ENCODE measurements at places on chromosomes 2 and 18.

GRCh38 chr2:61775956-61776570 is 77.8 kb downstream of the FAM161A start:
- DNase-seq: no peak

DNA sequence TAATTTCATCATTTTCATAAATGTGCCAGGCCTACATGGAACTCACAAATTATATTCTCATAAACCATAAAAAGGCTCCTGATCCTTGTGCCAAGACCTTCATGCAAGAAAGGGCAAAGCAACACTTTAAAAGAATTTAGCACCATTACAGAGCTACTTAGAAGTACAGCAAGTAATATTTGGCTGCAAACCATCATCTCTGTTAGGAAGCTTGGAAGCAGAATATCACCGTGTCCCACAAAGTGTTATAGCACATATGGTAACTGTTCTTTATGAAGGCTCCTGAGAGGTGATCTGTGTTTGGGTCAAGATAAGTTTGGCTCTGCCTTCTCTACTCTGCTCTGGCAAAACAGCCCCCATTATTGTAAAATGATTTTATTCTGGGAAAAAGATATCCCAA is 59.7 kb upstream of the KCNJ3 start:
- no peak for DNase-seq

DNA sequence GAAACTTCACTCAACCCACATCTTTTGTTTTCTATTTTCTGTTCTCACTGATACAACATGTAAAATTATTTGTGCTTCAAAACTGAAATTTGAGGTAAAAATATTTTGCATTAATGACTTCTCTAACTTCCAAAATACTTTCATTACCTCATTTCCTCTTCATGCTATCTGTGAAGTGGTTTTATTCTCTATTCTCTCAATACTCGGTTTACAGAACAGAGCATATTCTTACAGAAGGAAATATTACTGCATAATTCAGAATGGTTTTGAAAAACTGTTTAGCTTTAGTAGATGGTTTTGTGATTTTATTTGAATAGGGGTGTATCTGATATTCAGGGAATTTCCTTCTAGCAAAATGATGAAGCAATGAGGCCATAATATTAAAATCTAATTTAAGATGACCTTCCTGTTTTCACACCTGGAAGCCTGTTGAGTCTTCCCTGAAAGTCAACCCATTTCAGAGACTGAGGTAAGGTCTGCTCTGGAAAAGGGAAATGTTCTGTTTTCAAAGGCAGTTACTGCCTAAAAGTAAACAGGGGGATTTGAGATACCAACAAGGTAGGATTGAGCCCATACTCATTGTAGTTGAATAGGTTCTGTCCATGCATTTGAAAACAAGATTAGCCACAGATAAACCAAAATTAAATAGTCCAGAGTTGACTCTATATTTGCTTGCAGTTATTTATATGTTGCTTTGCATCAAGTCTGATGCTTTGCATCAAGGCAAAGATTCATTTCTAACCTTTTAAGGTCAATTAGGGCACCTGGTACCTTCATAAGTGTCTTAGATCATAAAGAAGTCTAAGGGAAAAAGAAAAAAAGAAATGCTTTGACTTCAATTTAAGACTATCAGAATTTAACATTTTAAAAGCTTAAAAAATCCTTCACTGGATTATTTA is 50.8 kb upstream of the PEX13 start:
- DNase-seq: no peak

- no peak for DNase-seq
These were observed 205.5 kb downstream of the UBE2E3 start for GRCh38 chr2:181185948-181186347.

DNA sequence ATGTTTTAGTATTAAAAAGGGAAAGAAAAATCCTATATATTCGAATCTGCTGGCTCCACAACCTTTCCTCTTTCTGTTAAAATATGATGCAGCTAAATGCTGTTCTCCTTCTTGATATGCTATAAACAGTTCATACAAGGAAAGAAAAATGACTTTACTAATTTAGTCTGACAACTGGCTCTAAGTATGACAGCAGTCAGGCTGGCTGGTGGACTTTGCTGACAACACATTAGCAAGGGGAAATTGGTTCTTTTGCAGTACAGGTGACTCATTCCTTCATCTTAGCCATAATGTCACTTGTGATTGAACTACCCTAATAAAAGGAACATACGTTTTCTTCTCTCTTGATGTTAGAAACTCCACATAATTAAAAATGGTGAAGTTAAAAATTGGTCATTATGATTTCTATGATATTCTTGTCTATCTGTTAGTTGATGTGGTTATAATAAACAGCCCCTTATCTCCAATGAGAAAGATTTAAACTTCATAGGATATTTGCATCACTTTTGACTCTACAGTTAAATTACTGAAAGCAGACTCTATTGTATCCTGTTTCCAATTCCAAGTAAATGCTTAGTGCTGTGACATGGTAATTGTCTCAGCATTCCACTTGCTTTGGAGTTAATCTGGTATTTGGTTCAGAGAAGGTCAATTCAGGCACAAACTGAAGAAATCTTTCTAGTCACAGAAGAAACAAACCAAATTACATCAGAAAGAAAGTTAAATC is 315.3 kb upstream of the GULP1 start:
- DNase-seq: no peak

- DNase-seq: no peak
These were observed 266.0 kb upstream of the FSIP2 start for GRCh38 chr2:185472574-185472973.

DNA sequence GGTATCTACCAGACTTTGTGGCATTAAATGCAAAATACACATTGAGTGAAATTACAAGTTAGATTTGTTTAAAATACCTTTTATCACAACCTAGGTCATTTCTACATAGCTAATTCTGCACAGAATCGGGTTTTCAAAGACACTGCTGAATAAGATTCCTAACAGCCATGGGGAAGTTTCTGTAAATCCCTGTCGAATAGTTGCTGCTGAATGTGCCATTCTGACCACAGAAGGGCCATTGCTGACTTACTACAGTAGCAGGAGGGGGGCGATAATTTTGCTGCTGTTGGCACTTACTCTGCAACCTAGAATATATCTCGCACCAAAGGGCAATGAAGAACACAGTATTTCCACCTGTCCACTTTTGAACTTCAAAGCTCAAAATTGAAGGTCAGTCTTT is 232.8 kb downstream of the TCF4 start:
- DNase-seq: no peak

GRCh38 chr18:59851784-59852399 is 47.9 kb upstream of the PMAIP1 start:
- no peak for DNase-seq

DNA sequence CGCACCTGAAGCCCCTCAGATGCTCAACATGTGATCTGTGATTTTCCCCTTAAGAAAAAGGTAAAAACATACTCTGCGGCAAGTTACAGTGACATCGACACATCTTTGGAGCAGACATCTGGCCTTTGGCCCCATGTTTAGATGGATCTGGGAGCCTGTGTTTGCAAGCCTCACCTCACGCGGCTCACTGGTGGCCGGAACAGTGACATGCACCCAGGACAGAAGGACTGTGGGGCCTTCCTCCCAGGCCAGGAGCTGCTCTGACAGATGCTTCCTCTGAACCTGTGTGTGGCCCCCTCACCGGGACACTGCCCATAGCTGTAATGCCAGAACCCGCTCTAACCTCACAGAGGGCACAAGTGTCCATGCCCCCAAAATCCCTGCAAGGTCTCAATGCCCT is 13.1 kb downstream of the PASK start:
- no peak for DNase-seq

- no peak for DNase-seq
These were observed 316.5 kb downstream of the EN1 start for GRCh38 chr2:118530976-118531375.

All from smooth muscle cell of the brain vasculature (primary cell).